ENCODE measurements at places on chromosomes 12 and 14.

DNA sequence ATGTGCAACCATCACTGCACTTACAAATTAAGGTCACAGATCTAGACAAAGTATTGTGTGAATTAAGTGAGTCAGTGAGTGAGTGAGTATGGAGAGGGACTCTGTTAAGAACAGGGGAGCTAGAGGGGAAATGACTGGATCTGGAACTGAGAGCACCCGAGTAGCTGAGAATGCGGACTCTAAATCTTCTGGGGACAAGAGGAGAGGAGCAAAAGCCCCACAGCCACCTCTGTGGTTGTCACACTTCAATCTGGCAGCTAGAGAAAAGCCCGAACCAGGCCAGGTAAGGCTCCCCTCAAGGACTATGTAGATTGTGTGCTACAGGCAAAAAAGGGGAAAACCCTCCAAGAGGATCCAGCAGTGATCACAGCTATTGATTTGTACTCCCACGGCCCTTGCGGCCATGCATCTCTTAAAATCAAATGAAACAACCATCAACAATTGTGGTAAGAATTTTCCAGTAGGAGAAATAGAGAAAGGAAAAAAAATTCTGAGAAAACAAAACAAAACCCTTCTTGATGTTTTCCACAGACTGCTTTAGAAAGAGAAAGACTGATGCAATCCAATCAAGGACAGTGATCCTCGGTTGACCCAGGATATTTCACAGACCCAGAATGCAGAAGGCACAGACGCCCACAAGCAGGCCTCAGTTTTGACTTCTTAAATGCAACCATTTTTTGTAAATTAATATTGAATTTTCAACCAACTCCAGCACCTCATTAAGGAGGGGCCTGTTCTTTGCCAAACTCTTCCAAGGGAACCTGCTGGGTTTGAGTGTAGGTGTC lies 109.6 kb downstream of the SLC38A6 start:
- DNase-seq = no peak

GRCh38 chr12:10179776-10180181 lies 947 bp downstream of the TMEM52B start:
- DNase-seq = no peak

GRCh38 chr12:96368687-96369086 lies 31.6 kb downstream of the CDK17 start:
- no peak for DNase-seq

GRCh38 chr14:96727073-96727472 lies 70.1 kb upstream of the VRK1 start:
- DNase-seq = no peak

DNA sequence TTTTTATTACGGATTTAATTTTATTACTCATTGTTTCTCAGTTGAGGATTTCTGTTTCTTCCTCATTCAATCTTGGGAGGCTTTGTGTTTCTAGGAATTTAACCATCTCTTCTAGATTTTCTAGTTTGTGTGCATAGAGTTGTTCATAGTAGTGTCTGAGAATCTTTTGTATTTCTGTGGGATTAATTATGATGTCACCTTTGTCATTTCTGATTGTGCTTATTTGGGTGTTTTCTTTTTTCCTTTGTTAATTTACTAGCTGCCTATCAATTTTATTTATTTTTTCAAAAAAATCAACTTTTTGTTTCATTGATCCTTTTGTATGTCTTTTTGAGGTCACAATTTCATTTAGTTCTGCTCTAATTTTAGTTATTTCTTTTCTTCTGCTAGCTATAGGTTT lies 75.9 kb downstream of the IFNG-AS1 start:
- no peak for DNase-seq

GRCh38 chr12:3604286-3604685 lies 113.3 kb downstream of the PRMT8 start:
- no peak for DNase-seq

GRCh38 chr12:46919666-46920400 lies 94.0 kb upstream of the SLC38A4 start:
- no peak for DNase-seq
